ENCODE measurements at places on chromosomes 1 and 21.
A peak's percentile ranks its signal among the peaks of the same experiment; 100 is the strongest.

GRCh38 chr1:52634111-52634510 is 1.1 kb downstream of the SHISAL2A start:
- no peak for DNase-seq

DNA sequence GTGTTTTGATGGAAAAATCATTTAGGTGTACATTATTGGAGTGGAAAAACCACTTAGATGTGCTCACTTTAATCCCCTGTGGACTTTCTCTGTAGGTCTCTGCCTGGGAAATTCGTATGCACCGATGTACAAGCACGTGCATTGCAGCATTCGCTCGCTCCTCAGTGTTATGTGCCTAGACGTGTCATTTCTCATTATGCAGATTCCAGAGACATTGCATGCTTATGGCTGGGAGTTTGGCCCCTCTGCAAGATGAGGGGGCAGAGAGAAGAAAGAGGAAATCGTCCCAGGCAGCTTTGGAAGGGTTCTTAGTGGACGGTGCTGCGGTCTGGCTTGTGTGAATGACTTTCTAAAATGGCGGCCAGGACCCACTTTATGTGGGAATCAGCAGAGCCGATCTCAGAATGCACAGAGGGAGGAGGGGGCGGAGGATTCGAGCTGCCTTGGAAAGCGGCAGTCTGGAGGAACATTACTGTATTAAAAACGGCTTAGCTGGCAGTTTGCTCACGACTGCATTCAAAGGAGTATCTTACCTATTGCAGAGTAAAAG is 2.3 kb downstream of the SPEN start:
- DNase-seq: peak; percentile 60

DNA sequence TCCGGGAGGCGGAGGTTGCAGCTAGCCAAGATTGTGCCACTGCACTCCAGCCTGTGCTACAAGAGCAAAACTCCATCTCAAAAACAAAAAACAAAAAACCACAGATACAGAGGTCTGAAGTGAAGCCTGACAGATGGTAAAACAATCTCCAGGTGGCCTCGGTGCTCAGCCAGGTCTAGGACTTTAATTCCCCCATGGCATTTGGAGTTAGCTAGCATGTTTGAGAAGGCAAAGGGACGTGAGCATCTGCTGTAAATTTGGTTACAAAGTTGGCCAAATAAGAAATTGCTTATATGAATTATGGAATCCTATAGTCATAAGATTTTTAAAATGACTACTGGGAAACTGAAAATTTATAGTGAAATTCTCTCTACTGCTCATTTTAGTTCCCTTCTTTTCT is 98.3 kb upstream of the FMN2 start:
- DNase-seq: no peak

DNA sequence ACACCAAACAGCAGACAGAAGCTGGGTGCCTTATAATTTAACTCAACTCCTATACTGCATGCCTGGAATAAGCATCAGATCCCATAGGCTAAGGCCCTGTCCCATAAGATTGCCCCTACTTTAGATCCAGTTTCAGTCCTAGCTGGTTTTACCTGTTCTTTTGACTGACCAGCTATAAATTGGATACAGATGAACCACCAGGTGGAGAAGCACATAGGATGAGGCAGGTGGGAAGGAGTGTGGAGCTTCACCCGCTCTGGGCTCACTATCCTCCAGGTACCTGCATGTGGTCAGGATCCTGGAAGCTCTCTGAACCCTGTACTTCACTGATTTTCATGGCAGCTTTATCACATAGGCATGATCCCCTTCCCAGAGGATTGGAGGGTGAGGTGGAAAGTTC is 51.3 kb downstream of the MAST2 start:
- no peak for DNase-seq

DNA sequence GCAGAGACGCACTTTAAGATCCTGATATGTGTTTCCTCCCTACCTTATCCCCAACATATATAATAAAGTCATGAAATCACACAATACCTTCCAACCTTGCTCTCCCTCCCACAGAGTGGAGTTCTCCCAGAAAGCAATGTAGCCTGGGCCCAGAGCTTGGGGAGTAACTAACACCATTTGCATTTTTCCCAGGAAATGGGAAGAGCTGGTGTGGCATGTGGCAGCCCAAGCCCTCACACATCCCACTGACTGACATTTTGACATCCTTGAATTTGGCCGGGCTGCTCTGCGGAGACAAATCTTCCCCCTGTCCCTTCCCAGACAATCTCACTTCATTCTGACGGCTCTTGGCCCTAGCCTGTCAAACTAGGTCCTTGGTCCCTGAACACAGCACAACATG is 37.0 kb upstream of the ATP2B4 start:
- DNase-seq: no peak

DNA sequence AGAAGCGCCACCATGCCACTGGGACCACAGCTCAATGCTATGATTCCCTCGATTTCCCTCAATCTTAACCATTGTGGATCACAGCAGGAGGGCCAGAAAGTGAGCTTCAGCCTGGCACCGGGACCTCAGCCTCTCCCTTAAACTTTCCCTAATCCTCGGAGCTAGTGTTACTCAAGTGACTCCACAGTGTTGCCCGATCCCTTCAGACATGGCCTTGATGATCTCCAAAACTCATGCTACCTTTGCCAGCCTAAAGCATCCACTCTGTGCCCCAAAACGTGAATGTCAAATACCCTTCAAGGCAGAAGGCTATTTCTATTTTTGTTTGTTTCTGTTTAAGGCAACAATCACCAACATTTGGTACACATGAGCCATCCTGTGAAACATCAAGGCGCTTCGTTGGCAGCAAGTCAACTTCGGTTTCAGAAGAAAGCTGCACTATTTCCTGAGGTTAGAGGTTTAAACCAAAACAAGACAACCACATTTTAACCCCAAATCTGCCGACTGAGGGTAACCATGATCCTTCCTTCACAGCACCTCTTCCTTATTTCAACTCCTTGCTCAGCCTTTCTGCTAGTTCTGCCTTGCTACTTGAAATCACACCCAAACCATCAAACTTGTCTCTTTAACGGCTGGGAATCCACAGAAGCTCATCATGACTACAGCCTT is 94.4 kb upstream of the KRTAP19-8 start:
- no peak for DNase-seq

GRCh38 chr1:205991237-205991636 is 12.0 kb downstream of the RAB7B start:
- DNase-seq: no peak

- DNase-seq: no peak
Measured at GRCh38 chr1:216887032-216887431, 163.8 kb upstream of the ESRRG start.

DNA sequence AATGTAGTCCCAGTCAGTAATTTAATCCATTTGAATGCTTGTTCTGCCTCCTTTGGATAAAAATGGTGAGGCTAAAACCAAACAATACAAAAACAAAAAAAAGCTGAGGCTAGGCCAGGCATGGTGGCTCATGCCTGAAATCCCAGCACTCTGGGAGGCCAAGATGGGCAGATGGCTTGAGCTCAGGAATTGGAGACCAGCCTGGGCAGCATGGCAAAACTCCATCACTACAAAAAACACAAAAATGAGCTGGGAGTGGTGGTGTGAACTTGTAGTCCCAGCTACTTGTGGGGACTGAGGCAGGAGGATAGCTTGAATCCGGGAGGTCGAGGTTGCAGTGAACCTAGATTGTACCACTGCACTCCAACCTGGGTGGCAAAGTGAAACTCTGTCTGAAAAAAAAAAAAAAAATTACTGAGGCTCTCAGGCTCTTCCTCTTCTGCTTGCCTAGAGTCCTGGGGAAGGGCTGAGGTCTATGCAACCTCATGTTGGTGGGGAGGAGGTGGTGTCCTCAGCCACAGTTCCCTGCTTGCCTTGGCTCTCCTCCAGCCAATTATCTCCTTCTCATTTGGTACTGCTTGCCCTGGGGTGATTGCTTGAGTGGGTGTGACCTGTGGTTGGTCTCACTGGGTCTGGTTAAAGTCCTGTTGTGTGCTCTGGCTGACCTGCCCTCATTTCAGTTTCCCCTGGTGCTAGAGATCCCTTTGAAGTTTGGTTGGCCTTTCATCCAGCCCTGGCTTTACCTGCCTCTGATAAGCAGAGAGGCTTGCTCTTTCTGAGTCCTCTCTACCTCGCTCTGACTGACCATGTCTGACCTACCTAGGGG is 20.9 kb downstream of the S1PR1 start:
- DNase-seq: peak; percentile 76

GRCh38 chr1:54857746-54858561 is 29.0 kb downstream of the DHCR24 start:
- DNase-seq: no peak

DNA sequence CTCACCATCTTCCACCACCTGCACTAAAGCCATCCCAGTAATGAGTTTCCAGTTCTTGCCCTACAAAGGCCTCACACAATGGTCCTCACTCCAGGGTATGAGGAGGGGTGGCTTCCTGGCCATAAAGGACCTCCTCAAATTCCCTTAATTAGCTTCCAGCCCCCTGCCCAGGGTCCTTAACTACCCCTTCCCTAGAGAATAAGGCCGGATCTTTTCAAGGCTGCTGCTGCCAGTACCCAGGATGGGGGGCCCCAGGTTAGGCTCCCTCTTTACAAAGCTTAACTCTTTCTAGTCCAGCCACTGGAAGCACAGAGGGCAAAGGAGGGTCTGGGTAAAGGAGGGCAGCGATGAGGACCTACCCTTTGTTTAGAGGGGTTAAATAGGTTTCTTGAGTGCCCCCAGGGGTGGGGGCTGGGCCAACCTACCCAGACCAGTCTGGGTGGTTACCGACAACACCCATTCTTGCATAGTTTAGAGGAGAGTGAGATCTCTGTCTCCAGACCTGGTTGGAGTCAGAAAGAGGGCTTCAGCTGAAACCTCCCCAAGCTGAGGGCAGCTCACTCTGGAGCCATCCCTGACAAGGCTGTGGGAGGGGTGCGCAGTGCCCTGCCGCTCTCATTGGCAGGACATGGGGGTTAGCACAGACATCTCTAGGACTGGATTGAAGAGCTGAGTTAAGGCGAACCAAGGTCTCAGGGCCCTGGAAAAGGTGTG is 7.1 kb downstream of the BLACAT1 start:
- no peak for DNase-seq

DNA sequence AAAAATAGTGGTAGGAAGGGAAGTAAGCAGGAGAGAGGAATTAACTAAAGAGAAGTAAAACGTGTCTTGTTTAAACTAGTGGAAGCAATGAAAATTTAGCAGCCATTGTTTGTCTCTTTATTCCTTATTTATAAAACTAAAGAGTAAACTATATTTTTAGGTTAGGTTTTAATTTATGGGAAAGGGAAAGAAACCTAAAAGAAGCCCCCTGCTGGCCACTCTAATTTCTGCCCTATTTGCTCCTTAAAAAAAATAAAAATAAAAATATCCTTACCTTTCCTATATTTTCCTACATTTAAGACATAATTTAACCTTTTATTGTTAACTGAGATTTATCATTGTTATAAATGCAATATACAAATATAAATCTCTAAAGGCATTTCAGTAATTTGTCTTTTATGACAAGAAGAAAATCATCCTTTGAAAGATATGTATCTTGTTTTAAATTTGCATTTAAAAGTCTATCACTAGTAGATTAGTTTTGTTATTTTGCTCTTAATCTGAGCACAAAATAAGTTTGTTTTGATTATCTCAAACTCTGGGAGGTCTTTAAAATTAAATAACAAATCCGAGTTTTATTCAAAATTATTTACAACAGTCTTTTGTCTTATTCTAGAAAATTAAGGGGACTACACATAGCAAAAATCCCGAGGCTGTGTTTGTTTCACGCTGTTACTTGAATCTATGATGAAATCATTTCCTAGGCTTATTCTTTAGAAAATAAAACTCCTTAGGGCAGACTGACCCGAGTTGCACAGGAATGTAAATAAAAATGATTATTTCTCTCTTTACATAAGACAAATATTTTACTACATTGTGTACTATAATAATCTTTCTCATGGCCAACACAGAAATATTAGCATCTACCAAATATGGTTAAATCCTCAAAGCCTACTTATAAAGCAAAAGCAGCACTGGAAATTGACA is 201.7 kb downstream of the NRIP1 start:
- no peak for DNase-seq

DNA sequence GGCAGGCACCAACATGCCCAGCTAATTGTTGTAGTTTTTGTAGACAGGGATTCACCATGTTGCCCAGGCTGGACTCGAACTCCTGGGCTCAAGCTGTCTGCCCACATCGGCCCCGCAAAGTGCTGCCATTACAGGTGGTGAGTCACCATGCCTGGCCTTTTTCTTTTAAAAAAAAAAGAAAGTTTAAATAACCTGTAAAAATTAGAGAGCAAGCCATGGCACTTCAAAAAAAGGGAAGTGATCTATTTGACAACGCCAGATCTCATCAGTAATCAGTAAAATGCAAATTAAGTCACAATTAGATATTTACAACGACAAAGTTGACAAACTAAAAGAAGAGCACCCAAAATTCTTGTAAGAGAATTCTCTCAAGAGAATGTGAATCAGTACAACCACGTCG is 2.9 kb upstream of the RBBP5 start:
- DNase-seq: no peak

DNA sequence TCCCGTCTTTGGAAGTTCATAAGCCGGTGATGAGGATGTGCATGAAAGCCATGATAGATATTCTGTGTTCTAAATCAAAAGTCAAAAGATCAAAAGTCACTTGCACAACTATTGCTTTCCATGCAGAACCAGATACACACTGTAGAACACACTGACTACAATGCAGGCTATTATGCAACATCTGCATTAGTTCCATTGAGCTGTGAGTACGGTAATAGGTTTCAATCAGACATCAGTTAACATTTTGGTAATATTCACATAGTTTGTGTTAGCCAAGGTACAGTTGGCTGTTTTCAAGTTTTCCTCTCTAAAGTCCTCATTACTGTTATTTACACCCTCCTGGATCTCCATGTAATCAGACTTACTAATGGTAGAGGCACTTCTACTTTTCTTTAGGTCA is 3.1 kb downstream of the KCNA2 start:
- no peak for DNase-seq

DNA sequence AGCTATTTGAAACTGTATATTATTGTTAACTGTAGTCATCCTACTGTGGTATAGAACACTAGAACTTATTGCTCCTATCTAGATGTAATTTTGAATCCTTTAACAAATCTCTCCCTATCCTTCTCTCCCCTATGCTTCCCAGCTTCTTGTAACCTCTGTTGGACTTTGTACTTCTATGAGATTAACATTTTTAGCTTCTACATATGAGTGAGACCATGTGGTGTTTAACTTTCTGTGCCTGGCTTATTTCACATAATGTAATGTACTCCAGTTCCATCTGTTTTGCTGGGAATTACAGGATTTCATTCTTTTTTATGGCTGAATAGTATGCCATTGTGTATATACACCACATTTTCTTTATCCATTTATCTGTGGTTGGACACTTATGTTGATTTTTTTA is 64.5 kb upstream of the KIAA1614 start:
- DNase-seq: no peak

- no peak for DNase-seq
Measured at GRCh38 chr1:92736395-92736794, 48.5 kb downstream of the EVI5 start.
